ENCODE measurements at places on chromosomes 16 and 17.

- no peak for DNase-seq
These were observed 45.3 kb downstream of the MPRIP start for GRCh38 chr17:17087424-17088015.

DNA sequence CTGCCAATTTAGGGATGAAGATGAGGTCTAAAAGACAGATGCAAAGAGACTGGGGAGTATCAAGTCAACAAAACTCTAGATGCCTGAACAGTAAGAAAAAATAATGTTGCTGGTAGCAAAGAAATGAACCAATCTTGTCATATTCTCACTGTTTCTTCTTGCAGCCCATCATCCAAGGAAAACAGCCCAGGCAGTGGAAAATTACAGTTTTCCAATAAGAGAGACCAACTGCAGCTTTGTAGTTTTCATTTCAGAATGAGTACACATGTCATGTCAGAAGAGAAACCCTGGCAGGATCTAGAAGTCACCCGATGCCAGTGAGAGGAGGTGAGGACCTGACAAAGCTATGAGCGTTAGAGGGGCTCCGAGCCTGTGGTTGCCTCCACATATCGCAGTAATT is 500.4 kb upstream of the PSMD7 start:
- no peak for DNase-seq

DNA sequence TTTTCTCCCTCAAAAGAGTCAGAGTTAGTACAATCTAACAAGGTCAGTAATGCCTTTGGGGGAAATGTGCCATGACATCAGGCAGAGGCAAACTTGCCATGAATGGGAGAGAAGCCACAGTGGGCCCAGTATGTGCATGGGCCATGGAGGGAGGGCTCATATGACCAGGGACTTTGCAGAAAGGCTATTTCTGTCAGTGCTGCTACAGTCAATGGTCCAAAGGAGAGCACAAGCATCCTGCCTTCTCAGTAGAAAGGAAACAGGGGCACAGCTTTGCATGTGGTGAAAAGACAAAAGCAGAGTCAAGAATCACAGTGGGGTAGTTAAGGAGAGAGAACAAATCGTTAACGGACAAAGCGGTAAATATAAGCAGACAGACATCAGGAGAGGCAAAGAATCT is 11.2 kb upstream of the CORO6 start:
- no peak for DNase-seq

DNA sequence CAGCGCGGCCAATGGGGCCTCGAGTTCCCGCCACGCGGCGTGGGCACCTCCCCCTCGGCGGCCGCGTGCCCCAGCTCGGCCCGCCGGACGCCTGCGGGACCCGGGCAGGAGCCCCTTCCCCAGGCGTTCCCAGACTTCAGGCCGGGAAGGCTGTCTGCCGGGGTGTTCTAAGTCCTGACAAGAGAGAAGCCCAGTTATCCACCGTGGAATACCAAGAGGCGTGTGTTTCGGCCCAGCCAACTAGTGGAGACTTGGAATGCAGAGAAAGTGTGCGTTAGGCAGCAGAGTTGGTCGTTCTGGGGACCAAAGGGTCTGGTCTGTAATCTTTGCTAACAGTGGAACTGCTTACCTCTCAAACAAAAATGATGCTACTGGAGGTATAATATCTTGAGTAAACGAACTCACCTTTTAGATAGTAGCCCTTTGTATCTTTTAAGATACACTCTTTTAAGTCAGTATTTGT is 251 bp upstream of the HSF5 start:
- no peak for DNase-seq

- no peak for DNase-seq
These were observed 1.6 kb upstream of the KIAA0513 start for GRCh38 chr16:85025781-85026653.

DNA sequence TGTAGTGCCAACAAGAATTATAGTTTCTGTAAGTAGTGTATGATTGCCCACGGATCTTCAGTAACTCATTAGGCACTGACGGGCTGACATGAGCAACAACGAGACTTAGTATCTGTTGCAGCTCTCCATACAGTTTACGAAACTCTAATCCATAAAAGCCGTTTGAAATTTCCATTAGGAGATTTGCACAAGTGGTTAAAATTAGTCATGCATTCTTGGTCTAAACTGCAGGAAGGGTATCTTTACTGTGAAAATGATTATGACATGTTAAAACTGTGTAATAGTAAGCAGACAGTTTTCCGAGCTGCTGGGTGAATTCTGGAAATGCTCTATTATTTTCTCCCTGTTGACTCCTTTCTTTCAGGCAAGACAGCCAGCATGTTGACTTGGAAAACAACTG is 605.0 kb downstream of the WWOX start:
- DNase-seq, result no peak

DNA sequence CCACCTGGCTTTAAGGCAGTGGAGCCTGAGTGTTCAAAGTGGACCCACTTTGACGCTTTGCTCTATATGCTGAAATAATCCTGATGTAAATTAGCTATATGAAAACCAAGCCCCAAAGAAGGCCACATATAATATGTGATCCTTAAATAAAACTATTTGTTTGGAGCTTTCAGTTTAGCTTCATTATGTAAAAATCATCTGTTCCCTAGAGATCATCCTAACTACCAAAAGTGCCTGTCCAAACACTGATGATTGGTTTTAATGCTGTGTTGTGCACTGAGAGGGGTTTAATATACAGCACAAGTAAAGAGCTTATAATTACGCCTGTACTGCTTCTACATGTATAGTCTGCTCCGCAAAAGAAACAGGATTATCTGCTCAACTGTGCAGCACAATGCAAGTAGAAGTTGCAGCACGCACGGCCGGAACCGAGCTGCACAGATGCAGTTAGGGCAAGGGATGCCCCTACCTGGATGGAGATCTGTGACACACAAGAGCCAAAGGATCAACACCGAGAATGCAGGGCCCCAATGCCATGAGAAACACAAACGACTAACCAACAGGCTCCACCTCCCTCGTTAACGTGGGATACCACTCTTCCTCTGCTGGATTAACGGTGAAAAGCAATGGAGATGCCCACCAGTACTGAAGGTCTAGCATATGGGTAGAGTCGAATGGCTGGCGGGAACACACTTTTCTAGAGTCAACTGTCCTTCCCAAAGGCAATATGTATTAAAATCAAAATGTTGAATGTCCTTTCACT is 20.5 kb downstream of the USP7 start:
- no peak for DNase-seq

DNA sequence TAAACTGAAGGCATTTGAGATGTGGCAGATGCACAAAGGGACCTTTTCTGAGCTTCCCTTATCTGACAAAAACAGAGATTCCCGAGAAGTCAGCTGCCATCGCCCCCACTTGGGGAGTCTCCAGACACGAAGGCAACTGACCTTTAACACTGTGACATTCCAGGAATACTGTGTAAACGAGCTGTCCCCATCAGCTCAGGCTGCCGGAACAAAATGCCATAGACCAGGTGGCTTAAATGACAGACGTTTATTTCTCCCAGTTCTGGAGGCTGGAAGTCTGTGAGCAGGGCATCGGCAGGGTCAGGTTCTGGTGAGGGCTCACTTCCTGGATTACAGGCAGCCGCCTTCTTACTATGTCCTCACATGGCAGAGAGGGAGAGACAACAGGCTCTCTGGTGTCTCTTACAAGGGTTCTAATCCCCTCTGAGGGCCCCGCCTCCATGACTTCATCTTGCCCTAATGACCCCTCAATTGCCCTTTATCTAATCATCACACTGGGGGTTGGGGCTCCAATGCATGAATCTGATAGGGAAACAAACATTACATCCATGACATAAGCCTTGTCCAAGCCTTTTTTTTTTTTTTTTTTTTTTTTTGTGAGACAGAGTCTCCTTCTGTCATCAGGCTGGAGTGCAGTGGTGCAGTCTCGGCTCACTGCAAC is 178.5 kb upstream of the RPL38 start:
- DNase-seq, result no peak

DNA sequence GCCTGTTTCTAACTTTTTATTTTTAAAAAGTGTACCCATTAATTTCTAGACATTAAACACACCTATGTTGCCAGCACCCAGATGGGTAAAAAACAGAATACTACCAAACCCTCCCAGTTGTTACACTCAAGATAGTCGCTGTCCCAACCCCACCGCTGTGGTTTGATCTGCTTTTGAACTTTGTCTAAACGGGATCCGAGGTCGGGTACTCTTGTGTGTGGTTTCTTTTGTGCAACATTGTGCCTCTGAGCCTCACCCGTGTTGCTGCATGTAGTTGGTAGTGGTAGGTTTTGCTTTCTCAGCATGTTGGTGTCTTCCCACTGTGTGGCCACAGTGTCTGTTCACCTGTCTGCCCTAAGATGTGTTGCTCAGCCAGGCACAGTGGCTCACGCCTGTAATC is 4.3 kb downstream of the KLHL36 start:
- no peak for DNase-seq

DNA sequence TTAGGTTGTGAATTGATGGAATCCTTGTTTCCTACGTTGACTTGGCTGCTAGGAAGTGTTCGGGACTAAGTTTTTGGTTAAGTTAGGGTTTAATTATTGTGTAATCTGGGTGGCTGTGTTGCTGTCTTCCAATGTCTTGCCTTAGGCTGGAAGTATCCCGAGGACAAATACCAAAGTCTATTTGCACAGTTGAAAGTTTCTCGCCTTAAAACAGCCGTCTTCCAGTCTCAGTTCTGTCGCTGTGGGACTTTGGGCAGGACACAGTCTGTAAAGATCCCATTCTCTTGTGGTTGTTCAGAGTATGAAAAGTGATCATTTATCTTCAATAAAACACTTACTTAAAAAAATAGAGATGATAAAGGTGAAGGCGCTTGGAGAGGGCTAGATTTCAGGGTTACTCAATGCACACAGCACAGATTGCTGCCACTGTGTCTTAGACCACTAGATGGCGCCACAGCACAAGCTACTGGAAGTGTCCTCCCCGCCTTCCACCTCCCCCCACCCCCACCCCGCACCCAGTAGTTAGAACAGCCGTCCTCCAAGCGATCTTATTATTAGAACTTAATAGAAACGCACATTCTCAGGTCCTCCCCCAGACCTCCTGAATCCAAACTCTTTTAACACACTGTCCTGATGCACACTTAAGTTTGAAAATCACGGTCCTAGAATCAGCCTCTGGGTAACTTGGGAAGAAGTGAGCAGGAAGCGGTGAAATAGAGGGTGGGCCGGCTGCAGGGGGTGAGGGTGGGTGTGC is 45.8 kb downstream of the AKAP1 start:
- peak; percentile 68 for DNase-seq

DNA sequence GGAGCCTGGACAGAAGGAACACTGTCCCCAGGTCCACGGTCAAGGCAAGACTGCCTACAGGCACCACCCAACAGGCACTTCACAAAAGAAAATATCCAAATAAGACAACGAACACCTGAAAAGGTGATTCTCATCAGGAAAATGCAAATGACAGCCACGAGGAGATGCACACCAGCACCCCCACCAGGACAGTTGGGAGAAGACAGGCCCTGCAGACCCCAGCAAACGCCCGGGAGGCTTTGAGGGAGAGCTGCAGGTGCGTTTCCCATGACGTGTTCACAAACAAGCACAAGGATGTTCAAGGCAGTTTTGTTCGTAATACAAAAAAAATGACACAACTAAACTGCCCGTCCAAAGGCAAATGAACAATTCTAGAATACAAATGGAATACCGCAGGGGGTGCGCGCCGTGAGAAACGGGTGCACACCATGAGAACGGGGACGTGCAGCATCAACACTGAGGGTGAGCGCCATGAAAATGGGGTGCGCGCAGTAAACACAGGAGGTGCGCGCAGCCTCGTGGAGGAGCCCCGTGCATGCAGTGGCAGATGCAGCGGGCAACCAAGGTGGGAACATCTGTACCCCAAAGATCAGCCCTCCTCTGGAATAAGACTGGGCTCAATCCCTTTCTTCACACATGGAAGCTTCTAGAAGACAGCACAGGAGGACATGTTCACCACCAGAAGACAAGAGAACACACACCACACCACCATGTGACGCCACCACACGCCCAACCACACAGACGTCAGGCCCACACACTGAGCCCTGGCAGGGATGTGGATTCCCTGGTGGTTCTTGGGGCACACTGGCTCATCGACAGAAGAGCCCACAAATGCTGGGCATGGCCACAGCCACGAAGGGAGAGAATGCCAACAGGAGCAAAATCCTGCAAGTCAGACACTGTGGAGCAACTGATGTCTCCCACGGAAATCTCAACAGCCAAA is 91.2 kb downstream of the ZNF778 start:
- DNase-seq, result no peak

DNA sequence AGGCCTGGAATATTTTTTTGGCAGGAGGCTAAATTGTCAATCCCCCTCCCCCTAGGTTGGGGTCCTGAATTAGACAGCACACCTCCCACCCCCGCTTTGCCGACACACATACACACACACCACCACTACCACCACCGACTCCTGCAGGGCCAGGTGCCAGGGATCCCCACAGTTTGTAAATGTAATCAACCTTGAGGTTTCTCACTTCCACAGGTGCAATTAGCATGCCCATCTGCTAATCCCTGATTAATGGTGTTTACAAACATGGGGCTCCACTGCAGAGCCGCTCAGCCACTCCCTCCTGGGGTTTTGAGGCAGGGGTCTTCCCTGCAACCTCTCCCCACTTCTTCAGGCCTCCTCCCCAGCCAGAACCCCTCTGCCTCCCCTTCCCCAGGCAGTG is 11.8 kb downstream of the MRM1 start:
- no peak for DNase-seq

GRCh38 chr16:52705122-52705521 is 158.2 kb upstream of the TOX3 start:
- no peak for DNase-seq

DNA sequence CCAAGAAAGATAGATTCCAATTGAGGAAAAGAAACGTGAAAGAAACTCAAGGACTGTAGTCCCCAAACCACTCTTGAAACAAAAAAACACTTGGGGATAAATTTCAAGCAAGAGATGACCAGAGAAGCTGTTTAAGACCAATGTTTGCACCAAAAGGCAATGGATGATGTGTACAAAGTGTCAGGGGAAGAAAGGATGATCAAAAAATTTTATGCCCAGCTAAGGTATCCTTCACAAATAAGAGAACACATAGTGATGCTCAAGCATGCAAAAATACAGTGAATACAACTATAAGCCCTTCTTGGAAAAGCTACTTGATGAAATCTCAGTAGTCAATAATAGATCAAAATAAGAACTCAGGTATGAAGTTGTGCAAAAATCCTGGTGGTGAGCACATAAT is 281.1 kb downstream of the CEP112 start:
- no peak for DNase-seq

GRCh38 chr17:4175921-4176807 is 33.2 kb downstream of the CYB5D2 start:
- DNase-seq, result no peak

DNA sequence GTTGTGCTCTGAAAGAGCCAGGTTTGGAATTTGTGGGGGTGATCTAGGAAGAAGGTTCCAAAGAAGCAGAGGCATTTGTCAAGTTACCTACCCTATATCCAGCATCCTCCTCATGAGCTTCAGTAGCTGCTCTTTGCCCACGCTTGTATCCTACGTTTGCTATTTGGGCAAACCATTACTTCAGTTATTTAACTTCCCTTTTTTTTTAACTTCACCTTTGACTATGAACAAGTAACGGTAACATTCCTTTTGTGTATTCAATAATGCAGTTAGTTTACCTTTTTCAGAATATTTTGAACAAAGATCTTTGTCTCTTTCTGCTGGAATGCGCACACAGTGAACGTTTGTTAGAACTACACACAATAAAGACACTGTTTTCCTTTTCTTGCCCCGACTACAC is 41.5 kb downstream of the CYB5B start:
- DNase-seq, result no peak

- DNase-seq, result no peak
These were observed 15.8 kb upstream of the PRM1 start for GRCh38 chr16:11296706-11297491.

Measured in NCI-H1105 (cell line).